CD4-positive, alpha-beta T cell treated with Interleukin-4 for 4 hours (primary cell): ENCODE measurements at places on chromosomes 7 and 10.

DNA sequence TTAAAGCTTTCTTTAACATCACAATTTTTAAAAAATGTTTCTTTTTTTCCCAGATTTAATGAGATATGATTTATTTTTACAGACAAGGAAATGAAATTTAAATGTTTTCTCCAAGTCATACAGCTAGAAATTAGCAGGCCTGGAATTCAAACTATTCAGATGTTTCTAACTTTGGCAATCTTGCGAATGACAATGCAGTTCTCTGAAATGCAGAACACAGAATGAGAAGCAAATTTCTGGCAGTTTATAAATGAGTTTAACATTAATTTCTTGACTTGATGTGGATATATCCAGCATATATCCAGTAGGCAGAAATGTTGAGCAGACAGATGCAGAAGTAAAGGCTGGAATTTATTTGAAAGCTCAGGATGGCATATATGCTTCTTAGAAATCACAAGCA, 227.5 kb downstream of the THSD7A start:
- no peak for DNase-seq

- DNase-seq, result no peak
Measured at GRCh38 chr7:33129806-33130153, 416 bp downstream of the BBS9 start.

GRCh38 chr7:73851410-73852338, 9.3 kb upstream of the TMEM270 start:
- DNase-seq, result peak; percentile 45

DNA sequence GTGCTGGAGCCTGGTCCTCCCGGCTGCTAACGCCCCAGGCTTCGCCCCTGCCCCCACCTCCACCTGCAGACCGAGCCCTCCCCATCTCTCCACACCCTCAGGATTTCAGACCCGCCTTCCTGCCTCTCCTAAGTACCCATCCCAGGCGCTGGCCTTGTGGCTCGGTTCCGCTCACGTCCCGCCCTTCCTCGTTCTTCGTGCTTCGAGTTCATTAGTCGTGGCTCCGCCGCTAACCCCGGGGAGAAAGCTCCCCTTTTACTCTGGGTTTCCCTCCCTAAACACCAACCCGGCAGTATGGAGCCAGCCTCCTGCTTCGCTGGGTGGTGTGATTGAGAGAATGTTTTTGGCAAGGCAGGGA, 11.2 kb downstream of the EMX2 start:
- DNase-seq, result no peak

GRCh38 chr10:23202779-23203178, 10.7 kb downstream of the PTF1A start:
- no peak for DNase-seq

DNA sequence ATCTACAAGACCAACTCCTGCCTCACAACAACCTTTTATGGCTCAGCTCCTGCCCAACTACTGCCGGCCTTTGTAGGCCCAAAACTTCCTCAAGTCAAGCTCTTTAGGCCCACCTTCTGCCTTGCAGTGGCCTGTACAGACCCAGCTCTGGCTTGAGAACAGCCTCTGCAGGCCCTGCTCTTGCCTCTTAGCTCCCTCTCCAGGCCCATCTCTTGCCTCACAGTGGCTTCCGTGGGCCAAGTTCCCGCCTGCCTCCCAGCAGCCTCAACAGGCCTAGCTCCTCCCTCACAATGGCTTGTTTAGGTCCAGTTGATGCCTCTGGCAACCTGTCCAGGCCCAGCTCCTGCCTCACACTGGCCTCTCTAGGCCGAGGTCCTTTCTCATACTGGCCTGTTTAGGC, 32.4 kb upstream of the VKORC1L1 start:
- no peak for DNase-seq

GRCh38 chr7:41685684-41686083, 17.2 kb downstream of the INHBA start:
- DNase-seq, result no peak

GRCh38 chr7:43583424-43584194, 701 bp downstream of the STK17A start:
- peak; percentile 74 for DNase-seq

GRCh38 chr10:45440511-45441062, 66.6 kb downstream of the ALOX5 start:
- no peak for DNase-seq

GRCh38 chr7:108515013-108515412, 10.9 kb downstream of the PNPLA8 start:
- no peak for DNase-seq

DNA sequence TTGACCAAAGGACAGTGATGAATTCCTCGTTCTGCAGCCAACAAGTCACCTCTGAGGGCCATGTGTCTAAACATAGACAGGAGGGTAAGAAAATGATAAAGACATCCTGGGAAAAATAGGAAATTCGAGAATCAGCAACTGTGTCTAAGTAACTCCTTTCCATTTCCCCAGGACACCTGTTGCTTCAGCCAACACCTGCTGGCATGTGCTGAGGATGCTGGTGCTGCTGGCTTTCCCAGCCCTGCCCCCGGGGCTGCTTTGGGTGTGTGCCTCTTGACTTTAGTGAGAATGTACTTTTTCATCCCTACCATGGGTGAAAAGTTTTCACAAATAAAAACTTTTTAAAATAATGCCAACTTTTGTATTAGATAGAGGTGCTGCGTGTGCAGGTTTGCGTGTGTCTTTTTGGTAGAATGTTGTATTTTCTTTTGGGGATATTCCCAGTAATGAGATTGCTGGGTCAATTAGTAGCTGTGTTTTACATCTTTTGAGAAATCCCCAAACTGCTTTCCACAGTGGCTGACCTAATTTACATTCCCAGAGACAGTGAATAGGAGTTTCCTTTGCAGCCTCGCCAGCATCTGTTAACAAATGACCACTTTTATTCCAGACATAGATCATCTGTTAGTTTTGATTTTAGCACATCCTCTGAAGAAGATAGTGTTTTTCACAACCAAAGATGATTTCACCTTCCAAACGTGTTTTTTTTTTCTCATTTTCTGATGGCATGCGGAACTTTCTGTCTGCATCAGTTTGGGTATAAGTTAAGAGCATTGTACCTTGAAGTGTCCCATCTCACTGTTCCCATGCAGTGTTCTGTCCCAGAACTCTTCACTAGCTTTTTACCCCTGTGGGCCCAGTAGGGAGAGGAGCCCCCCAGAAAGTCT, 104.2 kb upstream of the ACBD5 start:
- DNase-seq, result no peak

DNA sequence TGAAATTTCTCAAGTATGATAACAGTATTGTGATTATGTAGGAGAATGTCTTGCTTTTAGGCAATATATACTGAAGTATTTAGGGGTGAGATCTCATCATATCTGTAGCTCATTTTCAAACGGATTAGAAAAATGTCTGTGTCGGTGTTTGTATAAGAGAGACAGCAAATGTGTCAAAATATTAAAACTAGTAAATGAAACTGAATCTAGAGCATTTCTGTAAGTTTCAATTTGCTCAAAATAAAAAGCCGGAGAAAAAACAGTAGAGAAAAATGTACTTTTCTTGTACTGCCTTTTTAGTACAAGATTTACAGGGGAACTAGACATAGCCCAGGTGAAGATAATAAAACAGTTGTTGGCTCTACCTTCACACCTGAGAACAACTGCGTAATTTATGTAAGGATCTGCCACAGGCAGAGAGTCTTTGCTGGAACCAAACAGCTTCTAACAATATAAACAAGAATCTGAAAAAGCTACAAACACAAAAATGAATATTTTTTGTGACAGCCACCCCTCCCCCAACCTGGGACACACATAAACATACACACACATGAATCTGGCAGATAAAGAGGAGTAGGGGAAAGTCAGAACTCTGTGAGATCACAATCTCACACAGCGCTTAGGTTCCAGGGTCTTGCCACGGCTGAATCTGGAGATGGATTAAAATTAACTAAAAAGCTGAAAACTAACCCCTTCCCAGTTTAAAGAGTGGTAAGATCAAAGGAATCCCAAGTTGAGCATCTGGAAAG, 153.3 kb downstream of the AVL9 start:
- no peak for DNase-seq

DNA sequence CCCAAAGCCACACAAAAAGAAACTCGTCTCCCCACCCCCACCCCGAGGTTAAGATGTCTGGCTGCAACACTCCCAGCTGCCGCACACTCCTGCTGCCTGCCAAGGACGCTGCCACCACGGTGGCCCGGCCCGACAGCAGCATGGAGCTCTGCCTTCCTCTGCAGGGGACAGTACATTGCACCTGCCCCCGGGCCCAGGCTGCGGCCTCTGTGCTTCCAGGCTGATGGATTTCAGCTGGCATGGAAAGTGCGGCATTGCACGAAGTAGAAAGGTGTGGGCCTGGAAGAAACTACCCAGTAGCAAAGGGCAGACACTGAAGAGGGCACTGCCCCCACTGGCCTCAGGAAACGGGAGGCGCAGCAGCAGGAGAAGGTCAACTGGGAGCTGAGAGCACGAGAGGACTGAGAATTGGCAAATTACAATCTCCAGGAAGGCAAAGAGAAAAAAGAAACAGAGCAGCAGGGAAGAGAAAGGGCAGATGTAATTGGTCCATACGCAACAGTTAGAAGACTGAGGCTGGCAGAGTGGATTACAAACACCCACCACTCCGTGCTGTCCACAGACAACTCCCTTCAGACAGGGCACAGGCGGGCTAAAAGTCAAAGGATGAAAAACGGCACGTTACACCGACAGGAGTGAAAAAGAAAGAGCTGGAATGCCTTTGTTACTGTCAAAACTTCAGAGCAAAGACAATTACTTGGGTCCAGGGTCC, 117.1 kb upstream of the DIP2C start:
- DNase-seq, result no peak
